Kidney (tissue), 22 donors: ENCODE measurements at places on chromosomes 5 and 9. TPM values are rescaled to one million over a fixed set of nuclear protein-coding genes. Genes with fewer than 3 reads are reported as not detected.

DNA sequence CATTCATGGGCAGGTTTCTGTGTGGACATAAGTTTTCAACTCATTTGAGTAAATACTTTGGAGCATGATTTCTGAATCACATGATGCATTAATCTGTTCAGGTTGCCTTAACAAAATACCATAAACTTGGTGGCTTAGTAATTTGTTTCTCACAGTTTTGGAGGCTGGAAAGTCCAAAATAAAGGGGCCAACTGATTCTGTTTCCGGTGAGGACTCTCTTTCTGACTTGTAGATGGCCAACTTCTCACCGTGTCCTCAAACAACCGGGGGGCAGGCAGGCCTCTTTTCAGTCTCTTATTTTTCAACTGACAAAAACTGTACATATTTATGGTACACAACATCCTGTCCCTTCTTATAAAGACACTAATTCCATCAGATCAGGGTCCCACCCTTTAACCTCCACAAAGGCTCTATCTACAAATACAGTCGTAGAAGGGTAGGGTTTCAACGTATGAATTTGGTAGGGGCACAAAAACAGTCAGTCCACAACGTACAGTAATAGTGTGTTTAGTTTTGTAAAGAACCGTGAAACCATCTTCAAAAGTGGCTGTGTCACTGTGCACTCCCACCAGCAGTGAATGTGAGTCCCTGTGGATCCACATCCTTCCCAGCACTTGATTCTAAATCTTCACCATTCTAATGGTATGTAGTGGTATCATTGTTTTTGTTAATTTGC, 37.2 kb downstream of the MLLT3 start:
- H3K4me3 ChIP-seq: no peak overlapping the region
- DNase-seq: no peak
- no peak overlapping the region for H3K27ac ChIP-seq
- H3K36me3 ChIP-seq: no peaks in the 10 kb centered on the region
- H3K4me1 ChIP-seq: no peaks in the 10 kb centered on the region

DNA sequence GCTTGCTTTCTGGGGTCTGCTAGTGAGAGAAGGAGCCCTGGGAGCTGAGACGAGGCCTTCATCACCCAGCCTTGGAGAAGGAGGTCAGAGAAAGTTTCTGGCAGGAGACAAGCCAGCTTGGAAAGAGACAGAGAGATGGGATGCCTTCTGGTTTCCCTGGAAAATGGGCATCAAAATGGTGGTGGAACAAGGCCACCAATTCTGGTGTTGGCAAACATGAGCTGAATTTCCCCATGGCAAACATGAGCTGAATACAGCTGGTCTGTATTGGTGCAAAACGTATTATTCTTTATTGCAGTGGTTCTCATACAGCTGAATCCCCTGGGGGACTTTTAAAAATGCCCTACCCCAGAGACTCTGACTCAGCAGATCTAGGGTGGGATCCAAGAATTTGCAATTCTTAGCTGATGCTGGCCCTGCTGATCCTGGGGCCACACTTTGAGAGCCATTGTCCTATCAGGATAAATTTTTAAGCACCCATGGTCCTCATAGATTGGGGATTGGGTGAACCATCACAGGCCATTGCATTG, 39.1 kb upstream of the S1PR3 start:
- H3K27ac ChIP-seq: no peak overlapping the region
- no peak for DNase-seq
- no peaks in the 10 kb centered on the region for H3K27me3 ChIP-seq
- H3K4me3 ChIP-seq: no peak overlapping the region

Gene MZB1
- total RNA-seq: 49.6 TPM

DNA sequence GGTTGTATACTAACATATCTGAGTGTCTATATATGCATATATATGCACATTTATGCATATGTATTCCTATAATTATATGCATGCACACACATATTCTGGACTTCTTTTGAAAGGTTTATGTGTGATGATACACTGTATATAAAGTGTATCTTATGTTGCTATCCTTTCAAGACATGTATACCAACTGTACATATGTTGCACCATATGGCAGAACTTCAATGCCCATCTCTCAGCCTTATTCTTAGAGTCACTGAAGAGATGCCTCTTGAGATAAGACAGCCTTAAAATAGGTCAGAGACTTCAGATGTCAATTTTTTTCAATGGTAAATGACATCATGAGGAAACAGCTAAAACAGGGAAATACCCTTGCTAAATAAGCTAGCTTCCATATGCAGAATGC, 461.4 kb downstream of the SPATA31D1 start:
- H3K27me3 ChIP-seq: no peaks in the 10 kb centered on the region
- no peak for DNase-seq
- H3K4me1 ChIP-seq: no peaks in the 10 kb centered on the region
- H3K36me3 ChIP-seq: no peaks in the 10 kb centered on the region
- H3K4me3 ChIP-seq: no peak overlapping the region

DNA sequence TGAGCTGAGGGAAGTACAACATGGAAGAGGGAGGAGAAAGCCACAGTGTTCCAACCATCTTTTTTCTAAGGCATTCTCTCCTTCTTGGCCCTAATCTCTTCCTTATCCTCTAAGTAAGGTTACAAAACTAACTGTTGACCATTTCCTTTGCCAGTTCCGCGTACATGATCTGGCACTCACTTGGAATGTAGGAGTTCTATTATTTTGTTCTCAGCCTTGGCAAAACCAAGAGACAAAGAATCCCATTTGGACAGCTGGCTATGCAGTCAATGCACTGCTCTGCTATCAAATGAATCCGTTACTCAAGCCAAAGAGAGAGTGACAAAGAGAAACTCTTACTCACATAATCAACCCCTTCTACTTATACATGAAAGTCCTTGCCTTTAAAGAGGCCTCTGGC, 410.3 kb downstream of the DTWD2 start:
- no peaks in the 10 kb centered on the region for H3K27me3 ChIP-seq
- no peak overlapping the region for H3K27ac ChIP-seq
- no peaks in the 10 kb centered on the region for H3K36me3 ChIP-seq
- DNase-seq: no peak
- H3K4me3 ChIP-seq: no peak overlapping the region

- H3K27me3 ChIP-seq: peaks cover 5% of the 10 kb centered on the region
- no peaks in the 10 kb centered on the region for H3K4me1 ChIP-seq
- no peak overlapping the region for H3K27ac ChIP-seq
Measured at GRCh38 chr5:154464438-154464837, 13.6 kb downstream of the HAND1 start.

GRCh38 chr5:114782177-114782576, 387.5 kb downstream of the TRIM36 start:
- H3K4me1 ChIP-seq: no peaks in the 10 kb centered on the region
- no peaks in the 10 kb centered on the region for H3K27me3 ChIP-seq
- no peak for DNase-seq
- H3K4me3 ChIP-seq: no peak overlapping the region

Gene FBLL1
- total RNA-seq: 0.47 TPM

DNA sequence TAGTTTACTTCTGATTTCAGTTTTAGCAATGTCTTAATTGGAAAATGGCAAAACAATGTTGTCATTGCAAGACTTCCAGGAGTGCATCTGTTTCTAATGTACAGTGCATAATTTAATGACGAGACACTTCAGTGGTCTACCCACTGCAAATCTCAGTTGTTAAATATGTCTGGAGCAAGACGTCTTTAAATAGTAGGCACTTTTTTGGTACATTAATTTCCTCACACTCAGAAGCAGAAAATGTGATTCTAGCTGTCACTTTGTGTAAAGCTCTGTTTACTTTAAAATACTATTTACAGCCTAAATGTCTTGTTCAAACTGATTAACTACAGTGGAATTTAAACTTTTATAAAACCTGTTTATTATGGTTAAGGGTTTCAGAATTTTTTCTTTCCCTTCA, 815.5 kb downstream of the TLE1 start:
- no peak overlapping the region for H3K27ac ChIP-seq
- no peaks in the 10 kb centered on the region for H3K4me1 ChIP-seq
- H3K27me3 ChIP-seq: no peaks in the 10 kb centered on the region
- H3K36me3 ChIP-seq: no peaks in the 10 kb centered on the region
- H3K4me3 ChIP-seq: no peak overlapping the region
- DNase-seq: no peak

- H3K4me1 ChIP-seq: no peaks in the 10 kb centered on the region
- no peaks in the 10 kb centered on the region for H3K27me3 ChIP-seq
- H3K27ac ChIP-seq: no peak overlapping the region
Measured at GRCh38 chr5:87190687-87191086, 77.0 kb upstream of the RASA1 start.

GRCh38 chr9:115210699-115211098, 92.7 kb upstream of the TNC start:
- no peak overlapping the region for H3K27ac ChIP-seq
- H3K27me3 ChIP-seq: no peaks in the 10 kb centered on the region
- no peaks in the 10 kb centered on the region for H3K4me1 ChIP-seq

- no peaks in the 10 kb centered on the region for H3K36me3 ChIP-seq
- no peak overlapping the region for H3K4me3 ChIP-seq
- no peaks in the 10 kb centered on the region for H3K27me3 ChIP-seq
Measured at GRCh38 chr9:6098431-6098830, 83.0 kb upstream of the RANBP6 start.
